NCI-H69 (cell line): ENCODE measurements at places on chromosomes 5 and 9.

GRCh38 chr5:72328172-72328571 is 8.0 kb downstream of the PTCD2 start:
- DNase-seq: peak; percentile 69

- peak; percentile 80 for DNase-seq
These were observed 33.5 kb downstream of the PRKACG start for GRCh38 chr9:68980341-68980914.

GRCh38 chr9:36169708-36170107 is 520 bp downstream of the CCIN start:
- no peak for DNase-seq

- no peak for DNase-seq
These were observed 10.9 kb downstream of the GHR start for GRCh38 chr5:42434047-42434724.

- peak; percentile 12 for DNase-seq
These were observed 211.2 kb downstream of the CDK5RAP2 start for GRCh38 chr9:120368799-120369198.

DNA sequence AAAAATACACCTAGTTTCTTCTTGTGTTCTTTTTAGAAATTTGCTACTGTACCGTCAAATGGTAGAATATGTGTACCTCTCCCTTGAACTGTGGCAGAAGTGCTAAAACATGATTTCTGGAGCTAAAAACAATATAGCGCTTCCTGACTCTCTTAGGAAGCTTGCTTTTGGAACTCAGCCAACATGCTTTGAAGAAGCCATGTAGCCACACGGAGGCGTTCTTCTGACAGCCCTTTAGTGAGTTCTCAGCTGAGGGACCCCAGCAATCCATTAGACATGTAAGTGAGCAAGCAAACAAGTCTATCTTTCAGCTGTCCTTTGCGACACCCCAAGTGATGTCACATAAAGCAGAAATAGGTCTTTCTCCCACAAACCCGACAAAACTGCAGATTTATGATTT is 917.0 kb downstream of the CDH9 start:
- DNase-seq: peak; percentile 71

DNA sequence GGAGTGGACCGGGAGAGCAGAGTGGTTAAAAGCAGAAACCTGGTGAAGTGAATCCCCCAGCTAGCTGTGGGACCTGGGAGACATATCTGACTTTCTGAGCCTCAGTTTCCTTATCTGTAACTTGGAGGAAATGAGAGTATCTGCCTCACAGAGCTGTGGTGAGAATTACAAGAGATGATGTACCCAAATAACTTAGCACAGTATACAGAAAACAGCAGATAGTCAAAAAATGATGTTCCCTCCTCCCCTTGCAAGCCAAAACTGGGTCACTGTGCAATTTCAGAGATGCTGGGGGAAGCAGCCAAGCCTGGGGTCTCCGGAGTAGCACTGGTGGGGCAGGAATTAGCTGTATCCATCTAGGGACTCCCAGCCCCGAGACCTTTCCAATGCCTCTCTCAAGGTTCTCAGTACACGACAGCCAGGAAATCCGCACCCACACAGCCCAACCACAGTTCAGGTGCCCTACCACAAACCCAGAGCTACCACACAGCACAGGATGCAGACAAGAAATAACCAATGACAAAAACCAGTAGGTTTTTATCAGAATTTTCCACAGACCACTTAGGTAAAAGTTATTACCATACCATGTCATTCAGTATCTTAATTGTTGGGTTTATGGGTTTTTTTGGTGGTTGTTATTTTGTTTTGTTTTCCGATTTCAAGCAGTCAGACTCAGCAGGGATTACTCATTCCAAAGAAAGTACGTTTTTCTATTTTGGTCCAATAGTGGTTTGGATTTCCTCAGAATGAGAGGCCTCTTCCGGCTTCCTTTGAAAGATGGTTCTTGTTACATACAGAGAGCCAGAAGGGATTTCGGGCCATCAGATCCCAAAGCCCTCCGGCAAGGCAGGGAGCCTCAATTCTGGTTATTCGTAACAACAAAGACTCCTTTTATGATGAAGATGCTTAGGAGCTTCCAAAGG is 4.9 kb upstream of the HRH2 start:
- no peak for DNase-seq

GRCh38 chr5:160959804-160960203 is 107.8 kb upstream of the ATP10B start:
- peak; percentile 38 for DNase-seq
